GDM1 (cell line): ENCODE measurements at places on chromosomes 2 and 18.

GRCh38 chr18:45166836-45167551 is 448.3 kb upstream of the SLC14A2 start:
- DNase-seq: no peak

- peak; percentile 33 for DNase-seq
These were observed 69.8 kb upstream of the WIPF1 start for GRCh38 chr2:174667250-174667860.

GRCh38 chr2:238558456-238559099 is 131.9 kb downstream of the ASB1 start:
- DNase-seq: no peak

GRCh38 chr2:54038835-54039234 is 68.0 kb upstream of the PSME4 start:
- DNase-seq: no peak

DNA sequence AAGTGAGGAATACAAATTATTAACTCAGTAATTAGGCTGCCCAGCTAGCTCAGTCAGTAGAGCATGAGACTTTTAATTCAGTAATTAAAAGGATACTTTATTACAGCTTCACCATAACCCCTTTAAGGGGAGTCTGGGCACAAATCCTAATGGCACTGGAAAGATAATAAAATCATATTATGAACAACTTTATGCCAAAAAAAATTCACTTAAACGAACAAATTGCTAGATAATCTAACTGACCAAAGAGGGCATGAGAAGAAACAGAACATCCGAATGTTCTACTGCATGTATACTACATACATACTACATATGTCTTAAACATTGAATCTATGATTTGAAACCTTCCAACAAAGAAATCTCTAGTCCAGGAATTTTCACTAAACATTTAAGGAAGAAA is 159.5 kb downstream of the CYP26B1 start:
- no peak for DNase-seq

GRCh38 chr2:202609381-202610145 is 25.2 kb upstream of the FAM117B start:
- DNase-seq: no peak

DNA sequence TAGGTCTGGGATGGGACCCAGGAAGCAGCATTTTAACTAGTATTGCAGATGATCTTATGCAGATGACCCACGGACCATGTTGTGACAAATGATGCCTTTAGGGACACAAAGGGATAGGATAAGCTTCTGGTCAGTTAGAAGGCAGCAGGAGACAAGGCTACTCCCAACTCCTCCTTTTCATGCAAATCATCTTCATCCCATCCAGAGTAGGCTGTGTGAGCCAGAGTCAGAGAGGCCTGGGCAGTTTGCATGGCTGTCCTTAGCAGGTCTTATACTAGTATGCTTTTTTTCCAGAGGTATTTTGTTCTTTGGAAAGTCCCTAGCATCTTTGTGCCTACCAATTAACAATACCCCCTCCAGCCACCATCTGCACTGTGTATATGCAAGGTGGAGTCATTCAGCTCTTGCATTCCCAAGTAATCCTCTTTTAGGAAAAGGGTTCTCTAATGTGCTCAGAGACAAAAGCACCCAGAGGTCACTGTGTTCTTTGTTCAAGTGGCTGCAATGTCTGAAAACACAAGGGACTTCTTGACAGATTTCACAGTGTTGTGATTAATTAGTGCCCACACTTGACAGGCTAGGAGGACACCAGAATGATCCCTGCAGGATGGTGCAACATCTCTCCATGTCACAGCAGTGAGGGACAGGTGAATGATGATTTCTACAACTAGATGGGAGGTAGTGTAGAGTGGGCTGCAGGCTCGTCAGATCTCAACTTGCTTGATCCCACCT is 225.8 kb downstream of the NCKAP5 start:
- DNase-seq: no peak

DNA sequence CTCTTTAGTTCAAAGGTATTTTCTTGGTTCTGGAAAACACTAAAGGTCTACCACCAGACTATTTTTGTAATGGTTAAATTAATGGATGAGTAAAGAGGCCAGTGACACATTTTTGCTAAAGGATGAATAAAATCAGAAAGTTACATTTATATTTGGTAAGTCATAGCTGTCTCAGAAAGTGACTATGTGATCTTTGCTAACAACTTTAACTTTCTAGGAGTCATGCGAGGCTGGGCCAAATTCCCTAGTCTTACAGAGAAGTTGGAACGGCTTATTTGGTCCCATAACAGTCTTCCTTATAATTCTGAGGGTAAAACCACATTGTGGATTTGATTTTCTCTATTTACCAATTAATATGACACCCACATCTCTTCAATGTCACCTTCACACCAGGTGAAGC is 198.1 kb downstream of the PDE1A start:
- DNase-seq: no peak

- DNase-seq: no peak
These were observed 163.2 kb downstream of the INSIG2 start for GRCh38 chr2:118251427-118251826.

DNA sequence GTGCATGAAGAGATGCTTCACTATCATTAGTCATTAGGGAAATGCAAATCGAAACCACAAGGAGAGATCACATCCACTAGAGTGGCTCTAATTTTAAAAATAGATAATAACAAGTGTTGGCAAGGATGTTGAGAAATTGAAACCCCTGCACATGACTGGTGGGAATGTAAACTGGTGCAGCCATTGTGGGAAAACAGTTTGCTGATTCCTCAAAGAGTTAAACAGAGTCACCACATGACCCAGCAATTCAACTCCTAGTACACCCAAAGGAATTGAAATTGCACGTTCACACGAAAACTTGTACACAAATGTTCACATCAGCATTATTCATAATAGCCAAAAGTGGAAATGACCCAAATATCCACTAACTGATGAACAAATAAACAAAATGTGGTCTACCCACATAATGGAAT is 179.5 kb downstream of the BCL2 start:
- no peak for DNase-seq

GRCh38 chr2:231512222-231512621 is 18.0 kb downstream of the NMUR1 start:
- no peak for DNase-seq

- no peak for DNase-seq
These were observed 304.6 kb downstream of the PARD3B start for GRCh38 chr2:204849892-204850291.

GRCh38 chr2:19033240-19033639 is 325.2 kb downstream of the OSR1 start:
- no peak for DNase-seq

DNA sequence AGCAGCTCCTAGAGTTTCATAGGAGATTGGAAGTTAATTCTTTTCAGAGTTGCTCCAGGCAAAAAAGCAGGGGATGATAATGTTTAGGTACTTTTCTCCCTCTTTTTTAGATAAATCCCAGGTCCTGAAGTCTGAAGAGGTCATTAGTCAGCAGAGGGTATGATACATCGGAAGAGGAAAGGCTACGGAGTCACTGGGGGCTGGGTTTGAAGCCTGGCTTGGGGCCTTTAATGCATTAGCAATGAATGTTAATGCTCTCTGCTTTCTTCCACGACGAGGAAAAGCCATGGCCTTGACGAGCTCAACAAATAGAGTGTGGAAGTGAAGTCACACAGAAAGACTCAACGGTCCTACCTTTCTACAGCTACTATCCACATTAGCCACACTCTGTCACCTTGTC is 235.1 kb downstream of the NCKAP5 start:
- DNase-seq: no peak

- DNase-seq: no peak
These were observed 233.3 kb upstream of the MGAT5 start for GRCh38 chr2:134020608-134021007.

DNA sequence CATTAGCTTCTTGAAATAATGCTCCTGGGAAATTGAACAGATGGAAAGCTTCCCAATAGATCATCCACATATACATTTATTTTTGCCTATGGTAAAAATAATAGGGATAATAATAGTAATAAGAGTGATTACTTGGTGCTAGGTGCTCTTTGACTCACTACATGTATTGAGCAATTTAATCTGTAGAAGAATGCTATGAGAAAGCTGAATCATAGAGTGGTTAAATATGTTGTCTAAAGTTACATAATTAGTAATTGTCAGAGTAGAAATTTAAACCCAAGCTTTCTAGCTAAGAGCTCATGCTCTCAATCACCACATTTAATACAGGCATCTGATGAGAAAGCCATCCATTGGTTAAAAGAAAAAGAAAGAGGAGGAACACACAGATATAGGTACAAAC is 590.5 kb upstream of the SLC8A1 start:
- DNase-seq: no peak

- DNase-seq: peak; percentile 36
These were observed 208.4 kb downstream of the RAD51AP2 start for GRCh38 chr2:17309741-17310339.

DNA sequence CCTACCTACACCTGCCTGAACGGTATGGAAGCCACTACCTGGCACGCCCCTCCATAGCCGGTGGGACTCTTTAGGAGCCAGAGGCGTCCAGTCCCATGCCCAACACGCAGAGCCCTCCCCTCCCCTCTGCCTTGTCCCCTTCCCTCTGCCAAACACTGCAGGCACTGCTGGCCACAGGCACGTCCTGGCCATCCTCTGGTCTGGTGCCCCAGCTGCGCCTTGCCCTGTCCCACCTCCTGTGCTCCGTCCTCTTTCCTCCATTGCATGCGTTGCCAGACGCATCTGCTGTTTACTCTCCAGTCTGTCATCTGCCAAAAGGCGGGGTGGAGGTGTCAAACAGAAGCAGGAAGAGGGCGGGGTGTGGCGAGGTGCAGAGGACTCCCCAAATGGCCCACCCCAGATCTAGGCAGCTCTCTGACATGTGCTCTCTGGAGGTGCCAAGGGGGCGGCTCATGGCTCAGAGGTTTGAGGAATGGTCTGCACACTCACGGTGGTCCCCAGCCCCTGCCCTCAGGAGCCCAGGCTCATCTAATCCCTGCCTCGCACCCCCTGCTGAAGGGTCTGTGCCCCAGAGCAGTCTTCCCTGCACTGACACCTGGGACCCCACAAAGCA is 45.1 kb downstream of the HS6ST1 start:
- DNase-seq: no peak

DNA sequence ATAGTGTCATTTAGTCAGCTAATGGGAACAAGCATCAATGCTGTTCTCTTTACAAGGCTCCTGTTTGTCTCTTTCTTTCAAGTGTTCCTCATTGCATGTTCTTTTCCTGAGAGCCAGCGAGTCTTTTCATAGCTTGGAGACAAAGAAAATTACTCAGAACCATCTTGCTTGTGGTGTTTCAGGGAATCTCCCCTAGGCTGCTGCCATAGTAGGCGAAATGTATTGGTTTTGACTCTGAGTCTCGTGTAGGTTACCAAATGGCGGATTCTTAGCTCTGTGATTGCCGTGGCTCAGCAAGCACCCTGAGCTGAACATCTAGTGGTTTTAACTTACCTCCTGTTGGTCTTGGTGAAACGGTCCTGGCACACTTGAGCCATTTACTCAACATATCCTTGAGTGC is 68.7 kb downstream of the RHBDD1 start:
- no peak for DNase-seq
